Heart left ventricle (tissue), 16 donors: ENCODE measurements at places on chromosomes 5 and 9. TPM values are rescaled to one million over a fixed set of nuclear protein-coding genes. Genes with fewer than 3 reads are reported as not detected.

DNA sequence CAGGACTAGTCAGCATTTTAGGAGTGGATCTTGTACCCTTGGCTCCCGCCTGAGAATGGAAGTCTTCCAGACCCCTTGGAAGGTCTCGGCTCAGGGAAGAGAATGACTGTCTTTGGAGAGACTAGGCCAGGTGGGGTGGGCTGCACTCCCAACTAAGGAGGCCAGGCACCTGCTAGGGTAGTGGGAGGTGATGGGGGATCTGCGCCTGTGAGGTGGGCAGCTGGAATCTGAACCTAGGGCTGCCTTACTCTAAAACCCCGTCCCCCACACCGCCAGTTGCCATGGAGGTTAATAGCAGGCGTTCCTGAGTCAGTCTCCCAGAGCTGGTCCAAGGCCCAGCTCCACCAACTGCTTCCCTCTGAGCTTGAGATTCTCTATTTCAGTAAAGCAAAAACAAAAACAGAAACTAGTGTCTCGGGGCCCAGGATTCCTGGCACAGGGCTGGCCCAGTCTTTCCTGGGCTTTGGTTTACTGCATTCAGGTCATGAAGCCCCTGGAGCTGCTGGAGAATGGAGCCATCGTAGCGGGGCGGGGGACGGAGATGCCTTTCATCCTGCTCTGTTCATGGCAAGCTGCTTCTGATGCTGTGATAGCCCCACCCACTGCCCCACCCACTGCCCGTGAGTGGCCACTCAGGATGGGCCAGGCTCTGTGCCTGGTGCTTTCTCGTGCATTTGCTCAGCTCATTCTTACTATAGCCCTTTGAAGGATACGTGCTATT lies 57.5 kb downstream of the DAB2IP start:
- no peak for DNase-seq

- peak; percentile 53 for DNase-seq
Measured at GRCh38 chr9:133515615-133516255, 9.0 kb downstream of the MYMK start.

DNA sequence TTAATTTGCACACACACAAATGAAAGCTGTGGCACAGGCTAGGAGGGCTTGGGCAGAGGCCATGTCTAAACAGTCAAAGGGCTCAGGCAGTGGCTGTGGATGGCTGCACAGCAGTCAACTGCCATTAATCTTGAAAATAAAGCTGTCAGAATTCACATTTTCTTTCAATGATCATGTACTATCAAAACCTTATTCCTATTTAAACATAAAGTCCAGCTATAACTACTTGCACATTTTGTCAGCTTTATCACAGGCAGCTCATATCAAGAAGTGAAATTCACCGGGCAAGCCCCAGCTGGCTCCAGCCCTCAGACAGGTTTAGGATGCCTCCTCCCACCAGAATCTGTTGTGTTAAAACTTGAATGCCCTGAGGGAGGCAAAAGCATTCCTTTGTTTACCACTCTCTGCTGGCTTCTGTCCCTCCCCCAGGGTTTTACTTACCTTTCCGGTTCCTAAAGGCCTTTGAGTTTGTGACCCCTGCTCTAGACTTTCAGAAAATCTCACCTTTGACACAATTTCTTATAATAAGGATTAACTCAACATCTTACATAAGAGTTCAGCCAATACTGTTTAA lies 54.9 kb upstream of the GRAMD2B start:
- no peak for DNase-seq

DNA sequence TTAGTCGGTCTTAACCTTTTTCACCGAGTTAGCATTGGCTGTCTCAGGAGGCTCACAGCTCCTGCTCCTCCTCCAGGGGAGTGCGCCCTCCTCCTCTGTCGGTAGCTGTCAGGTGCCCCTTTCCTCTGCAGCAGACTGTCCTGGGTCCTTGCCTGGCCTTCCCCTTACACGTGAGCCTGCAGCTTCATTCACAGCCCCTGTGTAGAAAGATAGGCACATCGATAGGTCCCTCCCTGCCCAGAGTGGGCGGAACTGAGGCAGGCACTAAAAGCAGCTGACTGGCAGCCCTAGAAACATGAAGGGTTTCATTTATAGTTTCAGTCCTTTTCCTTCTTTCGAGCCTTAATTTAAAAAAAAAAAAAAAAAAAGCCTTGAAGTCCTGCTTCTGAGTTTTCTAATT lies 17.2 kb downstream of the TENT4A start:
- no peak for DNase-seq

DNA sequence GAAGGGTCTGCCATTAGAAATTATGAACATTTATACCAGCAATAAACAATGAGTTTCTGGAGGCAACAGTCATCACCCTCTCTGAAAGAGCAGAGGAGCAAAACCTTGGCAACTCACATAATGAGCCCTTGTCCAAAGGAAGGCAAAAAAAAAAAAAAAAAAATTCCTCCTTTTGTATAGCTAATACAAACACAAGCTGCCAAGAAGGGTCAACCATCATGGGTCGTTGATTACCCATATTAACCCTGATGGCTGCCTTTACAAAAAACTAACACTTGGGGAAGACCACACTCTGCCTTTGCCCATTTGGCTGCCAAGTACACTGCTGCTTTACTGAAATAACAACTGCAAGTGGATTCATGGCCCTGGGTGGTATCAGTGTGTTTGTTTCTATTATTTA lies 272.7 kb downstream of the ADAMTSL1 start:
- DNase-seq, result no peak

DNA sequence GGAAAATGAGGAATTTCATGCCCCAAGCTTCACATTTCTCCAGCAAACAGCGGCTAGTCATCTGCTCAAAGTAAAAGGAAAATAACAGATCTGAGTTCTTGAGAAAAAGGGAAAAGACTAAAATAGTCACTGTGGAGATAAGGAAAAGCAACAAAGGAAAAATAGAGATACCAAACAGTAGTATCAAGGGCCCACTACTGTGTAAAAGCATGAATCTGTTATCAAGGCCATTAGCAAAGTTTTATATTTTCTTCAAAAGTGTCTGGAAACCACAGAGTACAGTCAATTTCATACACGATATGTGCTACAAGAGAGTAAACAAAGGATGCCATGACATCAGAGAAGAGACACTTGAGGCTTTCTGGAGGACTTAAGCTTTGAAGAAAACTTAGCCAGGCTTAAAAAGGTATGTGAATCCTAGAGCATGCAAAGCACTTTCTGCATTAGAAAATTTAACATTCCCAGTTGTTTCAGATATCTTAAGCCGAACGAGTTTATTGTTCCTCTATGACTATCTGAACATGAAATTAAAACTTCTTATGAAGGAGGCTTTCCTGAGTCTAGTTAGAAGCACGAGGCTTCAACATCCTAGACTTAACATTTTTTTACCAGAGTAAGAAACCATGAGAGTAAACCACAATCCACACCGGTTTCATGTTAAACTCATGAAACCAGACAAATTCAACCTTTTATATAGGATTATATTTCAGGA lies 1.2 kb downstream of the TTC33 start:
- no peak for DNase-seq

- no peak for DNase-seq
Measured at GRCh38 chr5:139268364-139269202, 25.0 kb upstream of the MATR3 start.

DNA sequence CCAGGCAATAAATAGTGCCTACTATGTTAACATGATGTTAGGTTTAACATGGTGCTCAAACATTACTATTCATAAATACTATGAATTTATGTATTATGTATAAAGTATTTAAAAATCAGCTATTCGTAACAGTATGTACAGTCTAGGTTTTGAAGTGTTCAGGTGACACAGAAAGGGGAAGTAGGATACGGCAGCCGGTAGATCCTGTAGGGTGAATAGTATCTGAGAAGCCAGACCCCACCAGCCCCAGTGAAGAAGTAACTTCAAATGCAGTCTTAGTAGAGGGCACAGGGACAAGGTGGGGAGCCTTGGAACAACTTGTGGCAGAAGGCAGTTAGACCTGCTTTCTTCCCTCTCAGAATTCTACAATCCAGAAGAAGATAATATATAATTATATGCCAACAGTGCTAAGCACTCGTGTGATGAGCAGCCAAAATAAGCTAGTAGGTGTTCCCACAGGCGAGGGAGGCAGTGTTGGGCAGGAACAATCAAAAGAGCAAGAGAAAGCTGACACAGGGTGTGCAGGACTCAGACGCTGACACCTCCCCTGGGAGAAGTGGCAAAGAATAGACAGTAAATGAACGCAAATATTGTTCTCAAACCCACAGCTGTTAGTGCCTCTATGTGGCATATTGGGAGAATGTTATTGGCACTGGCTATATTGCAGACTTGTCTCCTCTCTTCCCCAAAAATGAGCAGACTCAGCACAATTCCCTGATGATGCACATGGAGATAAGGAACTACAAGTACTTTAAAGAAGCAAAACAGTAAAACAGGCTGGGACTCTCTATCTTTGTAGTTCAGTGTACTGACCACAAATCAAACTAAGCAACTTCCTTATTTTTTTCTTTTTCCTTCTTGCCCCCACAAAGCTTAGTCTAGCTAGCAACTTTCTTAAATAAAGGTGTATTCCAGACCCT lies 4.6 kb downstream of the ZNF367 start:
- DNase-seq, result no peak

GRCh38 chr5:4876804-4877203 lies 263.3 kb upstream of the ADAMTS16 start:
- DNase-seq, result no peak

DNA sequence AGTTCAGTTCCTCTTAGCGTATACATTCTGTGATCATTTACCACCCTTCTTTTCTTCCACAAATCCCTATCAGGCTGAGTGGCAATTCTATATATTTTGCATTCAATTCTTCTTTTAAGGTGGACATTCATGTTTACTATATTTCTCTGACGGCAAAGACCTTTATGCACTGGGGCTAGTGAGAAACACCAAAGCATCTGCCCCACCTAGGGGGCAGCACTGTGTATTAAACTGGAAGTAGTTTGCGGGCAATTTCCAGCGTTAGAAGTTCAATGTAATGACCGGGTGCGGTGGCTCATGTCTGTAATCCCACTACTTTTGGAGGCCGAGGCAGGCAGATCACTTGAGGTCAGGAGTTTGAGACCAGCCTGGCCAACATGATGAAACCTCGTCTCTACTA lies 27.9 kb upstream of the FBXL7 start:
- DNase-seq, result no peak

GRCh38 chr5:140221697-140222223 lies 46.8 kb downstream of the CYSTM1 start:
- DNase-seq, result no peak

The COL23A1 gene
- 6.0 TPM for total RNA-seq

The ANKRD31 gene
- total RNA-seq, result 0.07 TPM

The S1PR3 gene
- total RNA-seq, result 29.5 TPM

The SURF4 gene
- total RNA-seq, result 71.4 TPM

The DMRT2 gene
- 0.72 TPM for total RNA-seq

The DCTN3 gene
- total RNA-seq, result 104 TPM

The KLHL9 gene
- total RNA-seq, result 15.1 TPM

The C5orf58 gene
- total RNA-seq, result not detected
